ENCODE measurements at places on chromosomes 6 and 20.

DNA sequence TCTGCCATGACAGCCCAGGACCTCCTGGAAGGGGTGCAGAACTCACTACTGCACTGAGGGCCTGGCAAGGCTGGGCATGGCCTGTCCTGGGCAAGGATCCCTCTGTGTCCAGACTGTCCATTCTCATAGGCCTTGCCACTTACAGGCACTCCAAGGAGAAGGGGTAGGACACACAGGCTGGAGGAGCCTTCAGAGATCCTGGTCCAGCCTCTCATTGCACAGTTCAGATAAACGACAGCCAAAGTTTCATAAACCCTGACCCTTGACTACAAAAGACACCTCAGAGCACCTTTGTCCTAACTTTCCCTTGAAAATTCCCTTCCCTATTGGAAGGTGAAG lies 19.6 kb downstream of the TGM3 start:
- no peak for DNase-seq

- no peak for DNase-seq
Measured at GRCh38 chr6:26593278-26594130, 3.2 kb upstream of the ABT1 start.

- no peak for DNase-seq
Measured at GRCh38 chr6:47402081-47402480, 75.5 kb upstream of the CD2AP start.

DNA sequence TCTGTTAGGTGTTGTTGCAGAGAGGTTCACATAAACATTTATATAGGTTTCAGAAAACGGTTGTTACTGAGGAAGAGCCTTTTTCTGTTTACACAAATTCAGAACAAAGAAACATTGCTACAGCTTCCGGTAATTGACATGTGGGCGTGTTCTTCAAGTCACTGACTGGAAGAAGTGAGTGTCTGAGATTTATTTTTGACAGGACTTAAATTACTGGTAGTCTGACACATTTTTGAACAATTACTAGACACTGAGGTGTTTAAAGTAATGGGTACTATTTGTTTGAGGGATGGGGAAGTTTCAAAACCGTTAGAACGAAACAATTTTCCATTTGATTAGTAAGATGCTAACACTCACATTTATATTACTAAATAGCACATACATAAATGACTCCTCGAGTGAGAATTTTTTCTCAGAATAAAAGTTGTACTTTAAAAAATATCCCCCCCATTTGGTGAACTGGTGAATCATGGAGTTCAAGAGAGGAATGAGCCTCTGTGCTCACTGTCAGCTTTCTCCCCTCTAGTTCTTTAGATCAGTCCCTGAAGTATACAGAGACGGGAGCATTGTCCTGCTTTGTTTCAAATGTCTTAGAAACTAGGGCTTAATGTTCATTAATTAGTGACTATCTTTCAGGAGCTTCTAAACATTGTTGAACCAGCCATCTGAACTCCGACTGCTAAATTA lies 98.7 kb downstream of the TSHZ2 start:
- no peak for DNase-seq

GRCh38 chr6:106820412-106820852 lies 154.1 kb downstream of the CD24 start:
- DNase-seq: no peak

GRCh38 chr6:154425034-154425433 lies 68.4 kb upstream of the IPCEF1 start:
- no peak for DNase-seq

- no peak for DNase-seq
Measured at GRCh38 chr6:139881728-139882211, 507.3 kb upstream of the CITED2 start.

- no peak for DNase-seq
Measured at GRCh38 chr6:9308284-9308683, 872.9 kb upstream of the SLC35B3 start.

- no peak for DNase-seq
Measured at GRCh38 chr6:27426045-27426620, 37.6 kb downstream of the ZNF391 start.

- no peak for DNase-seq
Measured at GRCh38 chr6:131754088-131754487, 43.3 kb upstream of the CTAGE9 start.

- no peak for DNase-seq
Measured at GRCh38 chr6:54083287-54083686, 28.0 kb upstream of the MLIP start.

GRCh38 chr6:26317503-26317902 lies 47.5 kb upstream of the BTN3A2 start:
- no peak for DNase-seq

DNA sequence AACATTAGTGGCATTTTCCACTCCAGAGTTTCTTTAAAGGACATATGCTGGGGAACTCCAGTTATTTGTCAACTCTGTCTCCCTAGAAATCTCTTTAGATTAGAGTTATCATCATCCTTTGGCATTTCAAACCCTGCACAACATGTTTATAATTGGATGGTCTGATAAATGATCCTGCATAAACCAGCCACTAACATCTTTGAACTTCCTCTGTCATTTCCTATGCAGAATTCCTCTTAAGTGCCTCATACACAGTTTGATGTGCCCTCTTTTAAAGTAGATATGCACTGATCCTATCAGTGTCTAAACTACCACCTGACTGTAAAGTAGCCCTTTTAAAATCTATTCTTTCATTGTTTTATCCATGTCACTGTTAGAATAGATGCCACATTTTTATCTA lies 306.3 kb upstream of the IRAK1BP1 start:
- DNase-seq: no peak

DNA sequence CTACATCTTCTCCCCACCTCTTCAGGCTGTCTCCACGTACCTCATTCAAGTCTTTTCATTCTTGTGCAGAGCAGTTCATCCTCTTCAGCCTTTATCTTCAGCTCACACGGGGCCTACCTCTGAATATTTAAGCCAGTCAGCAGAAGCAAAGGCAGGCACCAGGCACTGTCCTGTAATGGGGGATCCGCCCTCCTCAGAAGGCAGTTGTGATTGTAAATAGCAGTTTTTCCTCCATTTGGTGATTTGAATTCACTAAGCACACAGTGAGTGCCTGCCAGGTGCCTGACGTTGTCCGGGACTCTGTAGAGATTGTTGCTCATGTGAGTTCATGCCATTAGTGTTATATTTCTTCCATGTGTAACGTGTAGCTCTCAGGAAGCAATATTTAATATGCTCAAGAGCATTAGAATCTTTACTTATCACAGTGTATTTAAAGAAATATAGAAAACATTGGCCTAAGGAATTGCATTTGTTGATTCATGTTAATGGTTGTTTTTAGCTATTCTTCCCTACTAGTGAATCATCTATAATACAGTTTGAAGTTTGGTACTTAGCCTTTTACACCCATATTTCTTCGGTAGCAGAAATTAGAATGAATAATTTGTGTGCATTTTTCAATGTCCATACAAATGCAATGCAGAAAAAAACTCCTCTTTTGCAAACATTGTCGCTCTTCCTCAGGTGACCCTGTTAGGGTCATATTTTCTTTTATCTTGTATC lies 17.9 kb downstream of the BPHL start:
- DNase-seq: no peak

DNA sequence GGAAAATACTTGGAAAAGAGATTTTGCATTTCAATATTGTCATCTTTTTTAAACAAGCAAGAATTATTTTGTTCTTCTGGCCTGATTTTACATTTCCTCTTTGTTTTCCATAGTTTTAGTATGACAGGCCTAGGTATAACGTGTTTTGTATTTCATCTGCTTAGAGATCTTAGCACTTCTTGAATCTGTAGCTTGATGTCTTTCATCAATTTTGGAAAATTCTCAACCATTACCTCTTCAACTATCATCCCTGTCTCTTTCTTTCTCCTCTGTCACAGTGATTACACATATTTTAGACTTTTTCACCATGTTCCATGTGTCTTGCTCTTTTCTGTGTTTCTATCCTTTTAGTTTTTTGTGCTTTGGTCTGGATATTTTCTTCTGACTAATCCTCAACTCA lies 67.2 kb upstream of the PHACTR1 start:
- no peak for DNase-seq

DNA sequence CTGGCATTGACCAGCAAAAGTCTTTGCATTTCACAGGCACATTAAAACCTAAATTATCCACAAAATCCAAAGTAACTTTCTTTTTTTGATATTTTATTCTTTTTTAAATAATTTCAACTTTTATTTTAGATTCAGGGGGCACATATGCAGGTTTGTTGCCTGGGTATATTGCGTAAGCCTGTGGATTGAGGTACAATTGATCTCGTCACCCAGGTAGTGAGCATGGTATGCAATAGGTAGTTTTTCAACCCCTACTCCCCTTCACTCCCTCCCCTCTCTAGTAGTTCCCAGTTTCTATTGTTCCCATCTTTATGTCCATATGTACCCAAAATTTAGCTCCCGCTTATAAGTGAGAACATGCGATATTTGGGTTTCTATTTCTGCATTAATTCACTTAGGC lies 97.6 kb downstream of the CEP57L1 start:
- no peak for DNase-seq

GRCh38 chr6:1605004-1605892 lies 4.5 kb upstream of the FOXC1 start:
- no peak for DNase-seq

DNA sequence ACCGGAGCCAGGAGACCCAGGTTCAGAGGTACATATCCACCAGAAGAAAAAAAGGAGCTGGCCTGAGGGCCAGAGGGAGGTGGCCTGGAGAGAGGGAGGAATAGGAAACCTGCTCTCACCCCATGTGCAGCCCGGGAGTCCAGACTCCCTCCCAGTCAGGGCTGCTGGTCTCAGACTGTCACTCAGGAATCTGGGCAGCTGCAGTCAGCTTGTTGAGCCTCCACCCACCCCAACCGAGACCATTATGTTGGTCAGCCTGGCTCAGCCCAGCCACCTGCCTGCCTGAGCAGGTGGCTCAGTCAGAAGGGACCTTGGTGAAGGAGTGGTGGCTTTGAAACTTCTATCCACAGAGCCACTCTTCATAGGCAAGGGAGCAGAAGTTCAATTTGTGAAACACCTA lies 53.3 kb upstream of the EPB41L1 start:
- DNase-seq: no peak

GRCh38 chr20:18718129-18718528 lies 95.5 kb upstream of the SCP2D1 start:
- DNase-seq: no peak

- no peak for DNase-seq
Measured at GRCh38 chr20:52127309-52127708, 64.3 kb downstream of the ZFP64 start.

GRCh38 chr6:21873562-21873961 lies 280.0 kb downstream of the SOX4 start:
- DNase-seq: no peak

- no peak for DNase-seq
Measured at GRCh38 chr6:52696418-52696817, 25.5 kb downstream of the TMEM14A start.

GRCh38 chr6:10391799-10392198 lies 23.1 kb downstream of the TFAP2A start:
- no peak for DNase-seq

DNA sequence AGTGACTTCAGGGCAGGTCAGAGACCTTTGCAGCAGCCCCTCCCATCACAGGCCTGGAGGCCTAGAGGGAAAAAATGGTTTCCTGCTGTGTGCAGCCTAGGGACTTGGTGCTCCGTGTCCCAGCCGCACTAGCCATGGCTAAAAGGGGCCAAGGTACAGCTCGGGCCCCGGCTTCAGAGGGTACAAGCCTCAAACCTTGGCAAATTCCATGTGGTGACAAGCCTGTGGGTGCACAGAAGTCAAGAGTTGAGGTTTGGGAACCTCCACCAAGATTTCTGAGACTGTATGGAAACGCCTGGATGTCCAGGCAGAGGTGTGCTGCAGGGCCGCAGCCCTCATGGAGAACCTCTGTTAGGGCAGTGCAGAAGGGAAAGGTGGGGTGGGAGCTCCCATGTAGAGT lies 34.0 kb downstream of the UBE3D start:
- DNase-seq: peak; percentile 3

GRCh38 chr6:44458551-44458950 lies 71.0 kb downstream of the CDC5L start:
- DNase-seq: no peak

DNA sequence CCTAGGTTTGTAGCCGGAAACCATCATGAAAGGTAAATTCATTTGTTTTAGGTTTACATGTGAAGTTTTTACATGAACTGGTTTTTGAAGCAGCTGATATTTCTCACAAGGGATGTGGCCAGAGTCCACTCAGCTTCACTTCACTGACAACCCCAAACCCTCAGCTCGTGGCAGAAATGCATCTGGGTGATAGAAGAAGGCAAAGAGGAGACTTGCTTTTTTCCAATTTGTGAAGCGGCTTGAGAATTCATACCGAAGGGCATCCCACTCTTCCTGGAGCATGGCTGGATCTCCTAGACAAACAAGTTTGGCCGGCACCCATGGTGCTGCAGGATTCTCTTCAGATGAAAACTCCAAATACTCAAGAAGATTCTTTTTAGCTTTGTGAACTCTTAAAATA lies 392.8 kb upstream of the CNR1 start:
- DNase-seq: no peak

DNA sequence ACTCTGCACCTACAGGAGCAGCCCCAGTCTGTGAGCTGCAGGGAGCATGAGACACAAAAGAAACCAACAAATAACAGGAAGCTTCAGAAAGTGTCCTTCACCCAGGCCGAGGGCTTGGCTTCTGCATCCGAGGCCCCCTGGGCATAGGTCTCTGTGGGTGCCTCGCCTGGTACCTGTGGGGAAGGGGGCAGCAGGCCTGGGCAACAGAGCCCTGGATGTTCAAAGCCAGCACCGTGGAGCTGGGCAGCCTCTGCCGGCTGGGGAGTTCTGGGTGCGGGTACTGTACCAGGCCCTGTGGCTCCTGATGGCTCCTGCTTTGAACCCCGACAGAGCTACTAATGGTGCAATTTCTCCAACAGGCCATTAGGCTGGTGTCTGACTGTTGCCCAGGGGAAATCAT lies 55.7 kb downstream of the TMEM242 start:
- DNase-seq: no peak

DNA sequence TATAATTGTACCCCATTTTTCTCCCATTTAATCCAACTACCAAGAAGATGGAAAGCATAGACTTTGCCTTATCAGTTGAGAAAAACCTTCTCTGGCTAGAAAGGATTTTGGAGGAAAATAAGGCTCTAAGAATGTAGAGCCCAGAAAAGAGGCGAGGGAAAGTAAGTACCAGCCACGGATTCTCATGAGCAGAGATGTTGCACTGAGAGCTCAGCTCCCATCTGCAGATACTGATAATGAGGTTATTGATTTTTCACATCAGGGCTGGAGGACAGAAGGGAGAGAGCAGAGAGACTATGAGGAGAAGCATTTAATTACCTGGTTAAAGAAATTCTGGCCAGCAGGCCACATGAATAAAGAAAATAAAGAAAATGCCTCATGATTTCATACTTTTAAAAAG lies 104.4 kb upstream of the FAM184A start:
- no peak for DNase-seq

DNA sequence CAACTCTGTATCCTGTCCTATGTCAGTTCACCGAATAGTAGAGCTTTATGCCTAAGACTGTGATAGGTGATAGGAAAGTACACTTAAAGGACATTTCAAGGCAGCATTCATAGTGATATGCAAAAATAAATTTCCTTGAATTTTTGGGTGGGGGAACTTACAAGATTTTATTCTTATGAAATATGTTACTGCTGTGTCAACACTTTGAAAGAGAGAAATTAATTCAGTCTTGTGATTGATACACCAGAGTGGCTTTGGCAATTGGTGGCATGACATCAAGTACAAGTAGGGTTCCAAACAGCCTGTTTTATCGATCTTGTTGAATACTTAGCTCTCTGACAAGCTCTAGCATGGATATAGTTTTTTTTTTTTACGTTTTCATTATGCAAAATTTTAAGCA lies 72.3 kb downstream of the QKI start:
- DNase-seq: no peak

Measured in T-helper 2 cell (primary cell).